Stimulated activated CD8-positive, alpha-beta memory T cell treated with anti-CD3 and anti-CD28 coated beads, Interleukin-4, amount 100 ng/mL, for 4 hours (primary cell): ENCODE measurements at places on chromosomes 6 and 20.

DNA sequence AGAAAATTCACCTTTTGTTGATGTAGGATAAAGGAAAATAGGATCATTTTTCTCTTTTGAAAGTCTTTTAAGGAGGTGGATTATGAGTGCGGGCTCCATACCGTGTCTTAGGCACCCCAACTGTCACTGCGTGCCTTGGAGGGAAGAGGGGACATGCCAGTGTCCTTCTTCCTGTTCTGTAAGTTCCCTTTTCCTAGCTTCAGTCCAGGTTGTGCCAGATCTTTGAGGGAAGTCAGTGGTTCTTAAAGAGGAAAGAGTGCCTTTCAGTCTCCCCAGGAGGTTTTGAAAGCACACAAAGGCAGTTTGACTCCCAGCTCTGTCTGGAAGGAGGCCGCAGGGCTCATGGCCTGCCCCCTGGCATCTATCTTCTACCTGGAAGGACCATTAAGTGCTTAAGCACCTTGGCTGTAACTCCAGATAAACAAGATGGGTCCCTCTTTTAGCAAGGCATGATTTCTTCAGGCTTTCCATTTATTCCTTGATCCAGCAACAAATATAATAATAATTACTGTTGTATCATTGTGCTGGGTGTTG is 13.0 kb downstream of the EFCAB8 start:
- DNase-seq = no peak

- DNase-seq = no peak
Measured at GRCh38 chr6:19562468-19562867, 274.7 kb upstream of the ID4 start.

- DNase-seq = no peak
Measured at GRCh38 chr20:2851086-2851485, 10.5 kb downstream of the VPS16 start.

- DNase-seq = no peak
Measured at GRCh38 chr6:71220466-71220865, 68.1 kb upstream of the OGFRL1 start.

DNA sequence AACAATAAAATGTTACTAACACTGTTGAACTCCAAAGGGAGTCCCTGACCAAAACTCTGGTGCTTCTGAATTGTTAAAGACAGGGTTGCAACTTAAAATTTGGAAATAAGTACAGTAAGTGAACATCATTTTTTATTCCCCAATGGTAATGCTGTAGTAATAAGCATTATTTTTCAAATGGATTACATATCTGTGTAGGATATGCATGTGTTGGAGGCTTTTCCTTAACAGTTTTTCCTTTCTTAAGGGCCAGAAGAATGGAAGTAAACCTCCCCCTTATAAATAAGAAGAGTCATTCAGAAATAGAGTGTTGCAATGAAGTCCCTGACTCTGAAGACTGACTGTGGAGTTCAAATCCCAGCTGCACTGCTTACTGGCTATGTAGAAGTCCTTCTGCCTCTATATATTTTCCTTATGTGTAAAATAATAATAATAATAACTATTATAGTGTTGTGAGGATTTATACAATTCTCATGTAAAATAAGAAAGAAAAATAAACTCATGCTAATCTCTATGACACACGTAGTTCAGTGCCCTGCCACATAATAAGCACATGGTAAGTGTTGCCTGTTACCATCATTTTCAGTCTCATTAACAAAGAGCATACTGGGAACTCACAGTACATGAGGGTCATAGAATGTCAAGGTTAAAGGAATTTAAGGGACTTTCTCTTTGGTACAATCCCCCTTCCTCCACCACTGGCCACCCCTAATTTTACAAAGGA is 129.8 kb upstream of the SMLR1 start:
- DNase-seq = no peak

DNA sequence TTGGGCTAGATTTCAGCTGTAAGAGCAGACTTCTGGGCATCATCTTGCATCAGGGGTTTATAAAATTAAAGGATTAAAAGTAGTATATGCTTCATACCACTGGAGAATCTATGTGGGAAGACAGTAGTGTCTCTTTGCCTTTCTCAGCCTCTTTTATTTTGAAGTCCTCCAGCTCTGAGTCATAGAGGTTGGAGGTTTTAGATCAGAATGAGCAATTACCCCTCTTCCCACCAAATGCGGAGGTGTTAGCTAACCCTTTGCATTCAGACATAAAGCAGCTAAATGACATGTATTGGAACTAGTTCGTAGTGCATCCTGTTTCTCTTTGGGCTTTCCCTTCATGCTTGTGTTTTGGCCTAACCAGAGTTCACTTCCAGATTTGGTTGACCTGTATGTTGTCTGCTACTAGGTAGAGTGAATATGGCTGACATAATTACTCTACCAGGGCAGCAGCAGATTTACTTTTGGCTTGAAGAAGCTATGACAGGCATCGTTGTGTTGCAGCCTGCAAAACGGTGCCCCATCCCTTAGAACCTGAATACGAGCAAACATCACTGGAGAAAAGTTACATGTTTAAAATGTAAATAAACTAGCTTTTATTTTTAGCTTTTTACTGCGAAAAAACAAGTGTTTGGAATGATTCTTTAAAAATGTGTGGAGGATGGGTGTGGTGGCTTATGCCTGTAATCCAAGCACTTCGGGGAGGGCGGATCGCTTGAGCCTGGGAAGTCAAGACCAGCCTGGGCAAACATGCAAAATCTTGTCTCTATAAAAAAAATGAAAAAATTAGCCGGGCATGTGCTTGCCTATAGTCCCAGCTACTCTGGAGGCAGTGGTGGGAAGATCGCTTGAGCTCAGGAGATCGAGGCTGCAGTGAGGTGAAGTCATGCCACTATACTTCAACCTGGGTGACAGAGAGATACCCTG is 82.2 kb downstream of the MYO6 start:
- DNase-seq = no peak

- DNase-seq = no peak
Measured at GRCh38 chr6:15331143-15331542, 85.3 kb downstream of the JARID2 start.

GRCh38 chr6:93677264-93677965 is 258.1 kb upstream of the EPHA7 start:
- DNase-seq = no peak

- no peak for DNase-seq
Measured at GRCh38 chr20:12093057-12093796, 175.5 kb downstream of the BTBD3 start.

DNA sequence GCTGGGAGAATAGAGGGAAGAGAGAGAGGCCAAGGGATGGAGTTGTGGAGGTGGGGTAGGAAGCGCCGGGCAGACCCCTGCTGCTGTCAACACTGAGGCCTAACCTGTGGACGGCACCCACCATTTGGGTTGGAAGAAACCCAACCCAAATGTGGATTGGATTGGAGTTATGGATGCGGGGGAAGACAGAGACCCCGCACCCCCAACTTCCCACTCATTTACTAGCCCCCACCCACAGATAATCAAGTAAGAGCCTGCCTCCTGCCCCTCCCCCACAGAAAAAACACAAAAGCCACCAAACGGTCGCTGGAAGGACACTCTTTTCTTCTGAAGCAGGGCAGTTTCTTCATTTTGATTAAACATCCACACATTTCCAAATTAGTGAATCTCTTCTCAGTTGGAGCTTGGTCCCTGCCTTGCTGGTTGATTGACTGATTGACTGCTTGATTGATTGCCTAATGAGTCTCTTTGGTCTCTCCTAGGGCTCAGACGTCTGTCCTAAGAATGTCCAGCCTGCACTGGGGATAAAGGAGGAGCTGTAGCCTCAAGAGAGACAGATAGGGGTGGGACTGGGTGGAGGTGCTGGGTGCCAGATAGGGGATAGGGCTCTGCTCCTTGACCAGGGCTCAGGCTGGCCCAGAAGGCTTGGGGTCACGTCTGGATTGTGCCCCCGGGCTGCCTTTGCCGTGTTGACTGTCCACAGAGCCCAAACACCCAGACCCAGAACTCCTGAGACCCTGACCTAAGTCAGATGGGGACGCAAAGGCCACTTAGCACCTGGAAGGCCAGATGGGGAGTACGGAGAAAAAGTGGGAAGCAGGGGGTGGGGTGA is 74.9 kb upstream of the FOXP4 start:
- no peak for DNase-seq

- DNase-seq = no peak
Measured at GRCh38 chr6:145540741-145541140, 194.6 kb downstream of the EPM2A start.

GRCh38 chr6:1577896-1578745 is 31.6 kb upstream of the FOXC1 start:
- DNase-seq = no peak

DNA sequence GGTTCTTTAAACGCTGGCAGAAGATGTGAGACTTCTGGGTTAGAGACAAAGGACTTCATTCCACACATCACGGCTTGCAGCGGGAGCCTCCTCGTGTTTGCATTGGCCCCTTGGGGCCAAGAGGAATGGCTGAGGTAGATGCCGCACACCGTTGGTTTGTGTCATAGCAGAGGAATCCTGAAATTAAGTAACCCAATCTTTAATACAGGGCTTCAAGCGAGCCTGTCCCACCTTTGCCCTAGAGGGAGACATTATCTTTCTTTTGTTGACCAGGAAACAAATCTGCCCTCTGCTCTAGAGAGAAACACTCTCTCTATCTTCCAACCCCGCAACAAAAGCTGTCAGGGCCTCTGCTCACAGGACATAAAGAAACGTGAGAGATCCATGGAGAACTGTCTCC is 277.5 kb upstream of the ZFP64 start:
- no peak for DNase-seq

DNA sequence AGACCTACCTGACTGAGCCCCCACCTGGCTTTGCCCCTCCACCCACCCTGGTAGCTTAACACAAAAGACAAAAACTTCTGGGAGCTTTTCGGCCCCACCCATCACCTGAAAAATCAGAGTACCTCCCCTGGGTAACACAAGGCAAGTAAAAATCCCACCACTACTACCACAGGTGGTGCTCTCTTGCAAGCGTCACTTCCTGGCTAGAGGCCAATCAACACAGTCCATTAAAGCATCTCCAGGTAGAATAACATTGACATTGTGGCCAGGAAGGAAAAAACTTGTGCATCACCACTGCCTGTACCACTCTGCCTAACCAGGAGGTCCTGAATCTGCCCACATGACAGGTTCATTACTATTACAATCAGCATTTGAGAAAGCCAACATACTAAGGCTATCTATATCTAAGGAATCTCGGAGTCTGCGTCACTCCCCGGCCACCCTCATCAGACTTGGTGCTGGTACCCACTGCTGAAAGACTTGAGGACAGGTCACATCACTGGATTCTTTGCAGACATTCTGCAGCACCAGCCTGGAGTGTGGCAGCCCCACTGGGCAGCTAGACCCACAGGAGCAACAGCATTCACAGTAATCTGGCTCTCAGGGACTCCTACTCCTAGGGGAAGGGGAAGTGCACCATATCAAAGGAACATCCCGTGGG is 125.9 kb downstream of the CDK19 start:
- no peak for DNase-seq

GRCh38 chr6:125213939-125214338 is 60.4 kb downstream of the TPD52L1 start:
- no peak for DNase-seq

DNA sequence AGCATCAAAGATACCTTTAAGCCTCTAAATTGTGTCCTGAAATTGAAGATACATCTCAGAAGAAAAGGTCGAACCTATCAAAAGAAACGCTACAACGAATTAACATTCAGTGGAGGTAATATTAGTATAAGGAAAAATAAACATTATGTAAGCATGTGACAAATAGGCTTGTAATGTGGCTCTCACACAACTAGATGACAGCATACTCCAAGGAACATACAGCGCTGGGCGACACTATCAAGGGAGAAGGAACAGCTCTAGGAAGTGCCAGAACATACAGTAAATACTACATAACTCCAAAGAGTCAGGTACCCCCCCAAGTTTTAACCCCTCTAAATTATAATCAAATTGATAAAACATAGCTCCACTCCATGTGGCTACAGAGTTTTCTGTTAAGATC is 103.5 kb downstream of the LAMP5 start:
- DNase-seq = no peak

DNA sequence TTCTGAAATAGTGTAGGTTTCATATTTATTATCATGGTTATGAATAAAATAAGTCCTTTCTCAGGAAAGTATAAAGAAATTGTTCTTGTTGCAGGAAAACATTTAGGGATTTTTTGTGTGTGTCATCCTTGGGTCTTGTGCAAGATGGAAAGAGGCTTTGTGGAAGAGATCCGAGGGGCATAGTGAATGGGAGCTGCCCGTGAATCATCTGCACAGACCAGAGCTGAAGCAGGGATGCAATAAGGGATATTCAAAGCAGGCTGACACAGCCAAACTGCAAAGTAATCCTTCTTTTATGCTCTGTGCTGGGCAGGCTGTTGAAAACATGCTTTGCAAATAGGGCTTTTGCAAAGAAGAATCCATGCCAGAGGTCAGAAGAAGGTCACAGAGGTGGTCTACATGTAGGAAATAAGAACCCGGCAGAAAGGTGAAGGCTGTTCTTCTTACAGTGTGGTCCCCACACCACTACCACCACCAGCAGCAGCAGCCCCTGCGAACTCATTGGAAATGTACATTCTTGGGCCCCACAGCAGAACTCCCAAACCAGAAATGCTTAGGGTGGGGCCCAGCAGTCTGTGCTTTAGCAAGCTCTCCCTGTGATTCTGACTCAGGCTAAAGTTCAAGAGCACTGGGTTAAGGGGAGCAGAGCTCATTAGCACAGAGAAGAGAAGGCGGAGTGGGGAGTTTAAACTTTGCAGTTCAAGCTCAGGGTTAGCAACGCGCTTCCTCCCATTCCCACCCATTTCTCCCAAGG is 237.6 kb downstream of the QKI start:
- DNase-seq = no peak

GRCh38 chr6:128519132-128519930 is 1.1 kb downstream of the PTPRK start:
- DNase-seq = no peak

- no peak for DNase-seq
Measured at GRCh38 chr6:160455081-160455480, 106.9 kb downstream of the SLC22A3 start.

DNA sequence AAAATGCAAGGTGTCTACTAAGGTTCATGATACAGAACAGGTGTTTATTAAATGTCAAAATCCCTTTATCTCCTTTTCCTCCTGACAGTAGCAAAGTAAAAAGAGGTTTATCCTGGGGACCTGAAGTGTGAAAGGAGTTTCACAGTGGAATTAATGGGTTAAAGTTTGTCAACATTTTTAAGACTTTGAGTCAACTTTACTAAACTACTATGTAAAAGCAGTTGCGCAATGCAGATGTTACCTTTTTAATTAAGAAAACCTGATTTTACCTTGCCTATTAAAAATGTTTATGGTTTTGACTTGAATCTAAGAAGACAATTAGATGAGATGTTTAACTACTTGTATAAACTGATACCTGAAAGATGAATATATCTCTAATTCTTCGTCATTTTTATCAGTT is 14.6 kb downstream of the PKIB start:
- DNase-seq = no peak
